ENCODE measurements at places on chromosomes 16 and 17.
A peak's percentile ranks its signal among the peaks of the same experiment; 100 is the strongest.

DNA sequence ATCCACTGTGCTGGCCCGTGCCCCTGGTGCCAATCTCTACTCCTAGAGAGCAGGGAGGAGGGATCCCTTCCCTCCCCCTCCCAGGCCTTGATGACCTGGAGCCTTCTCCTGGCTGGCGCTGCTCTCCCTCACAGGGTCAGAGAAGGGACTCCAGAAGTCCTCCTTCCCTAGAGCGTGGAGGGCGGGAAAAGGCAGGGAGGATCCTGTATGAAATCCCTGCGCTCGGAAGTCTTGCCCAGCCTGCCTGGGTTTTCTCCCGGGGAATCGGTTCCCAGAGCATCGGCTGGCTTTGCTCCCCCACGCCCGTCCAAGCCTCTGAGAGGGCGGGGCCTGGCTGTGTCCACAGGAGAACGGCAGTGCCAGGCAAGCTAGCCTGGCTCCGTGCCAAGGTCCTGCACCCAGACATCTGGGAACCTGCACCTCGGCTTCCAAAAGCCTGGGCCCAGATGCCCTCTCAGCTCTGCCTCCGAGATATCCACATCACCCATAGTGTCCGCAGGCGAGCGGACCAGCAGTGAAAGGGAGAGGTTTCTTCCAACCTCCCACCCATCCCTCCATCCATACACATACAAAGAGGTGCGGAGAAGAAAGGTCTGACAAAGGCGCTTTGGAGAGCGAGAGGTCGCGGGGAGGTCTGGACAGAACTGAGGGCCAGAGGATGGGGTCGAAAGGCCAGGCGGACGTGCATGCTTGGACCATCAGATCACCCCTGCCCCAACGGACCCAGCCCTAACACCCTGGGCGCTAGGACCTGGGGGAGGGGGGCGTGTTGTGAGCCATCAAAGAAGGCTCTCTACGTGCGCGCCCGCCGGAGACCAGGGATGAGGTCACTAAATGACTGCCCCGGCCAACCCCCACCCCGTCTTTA lies 1.1 kb downstream of the MPP2 start:
- peak; percentile 14 for DNase-seq
- H3K36me3 ChIP-seq, result no peaks in the 10 kb centered on the region
- H3K4me1 ChIP-seq, result no peaks in the 10 kb centered on the region
- H3K27me3 ChIP-seq, result peaks cover 18% of the 10 kb centered on the region

GRCh38 chr17:66474258-66474657 lies 171.8 kb downstream of the PRKCA start:
- no peak for DNase-seq
- H3K27me3 ChIP-seq, result no peaks in the 10 kb centered on the region
- H3K36me3 ChIP-seq, result no peaks in the 10 kb centered on the region
- H3K27ac ChIP-seq, result no peak overlapping the region

- no peak overlapping the region for H3K4me3 ChIP-seq
- no peaks in the 10 kb centered on the region for H3K27me3 ChIP-seq
- no peaks in the 10 kb centered on the region for H3K4me1 ChIP-seq
- DNase-seq, result peak; percentile 55
- no peaks in the 10 kb centered on the region for H3K36me3 ChIP-seq
Measured at GRCh38 chr16:82042144-82042543, 7.1 kb downstream of the HSD17B2 start.

GRCh38 chr16:85550422-85550864 lies 62.7 kb upstream of the GSE1 start:
- H3K27me3 ChIP-seq, result no peaks in the 10 kb centered on the region
- H3K27ac ChIP-seq, result no peak overlapping the region
- no peaks in the 10 kb centered on the region for H3K4me1 ChIP-seq
- H3K36me3 ChIP-seq, result no peaks in the 10 kb centered on the region
- no peak for DNase-seq

DNA sequence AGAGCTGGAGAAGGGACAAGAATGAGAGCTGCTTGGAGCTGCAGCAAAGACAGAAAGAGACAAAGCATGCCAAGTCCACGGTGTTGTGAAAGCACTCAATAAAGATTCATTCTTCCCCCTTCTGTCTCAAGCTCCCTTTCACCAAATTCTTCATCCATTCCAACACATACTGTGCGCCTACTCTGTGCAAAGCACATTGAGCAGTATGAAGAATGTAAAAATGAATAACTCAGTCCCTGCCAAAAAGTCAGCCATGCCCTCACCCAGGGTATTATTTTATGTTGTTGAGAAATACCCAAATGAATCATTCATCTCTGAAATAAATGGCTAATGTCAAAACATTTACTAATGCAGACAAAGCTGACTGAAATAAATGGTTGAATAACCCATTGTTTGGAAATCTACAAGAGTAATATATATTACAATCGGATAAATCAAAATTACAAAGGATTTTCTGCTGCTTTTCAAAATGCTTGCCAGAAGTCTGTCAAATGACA lies 282.9 kb upstream of the IRX5 start:
- H3K27ac ChIP-seq, result no peak overlapping the region
- no peak for DNase-seq

Data from trophoblast cell (in vitro differentiated cells and primary cell).